ENCODE measurements at places on chromosomes 1 and 21.

DNA sequence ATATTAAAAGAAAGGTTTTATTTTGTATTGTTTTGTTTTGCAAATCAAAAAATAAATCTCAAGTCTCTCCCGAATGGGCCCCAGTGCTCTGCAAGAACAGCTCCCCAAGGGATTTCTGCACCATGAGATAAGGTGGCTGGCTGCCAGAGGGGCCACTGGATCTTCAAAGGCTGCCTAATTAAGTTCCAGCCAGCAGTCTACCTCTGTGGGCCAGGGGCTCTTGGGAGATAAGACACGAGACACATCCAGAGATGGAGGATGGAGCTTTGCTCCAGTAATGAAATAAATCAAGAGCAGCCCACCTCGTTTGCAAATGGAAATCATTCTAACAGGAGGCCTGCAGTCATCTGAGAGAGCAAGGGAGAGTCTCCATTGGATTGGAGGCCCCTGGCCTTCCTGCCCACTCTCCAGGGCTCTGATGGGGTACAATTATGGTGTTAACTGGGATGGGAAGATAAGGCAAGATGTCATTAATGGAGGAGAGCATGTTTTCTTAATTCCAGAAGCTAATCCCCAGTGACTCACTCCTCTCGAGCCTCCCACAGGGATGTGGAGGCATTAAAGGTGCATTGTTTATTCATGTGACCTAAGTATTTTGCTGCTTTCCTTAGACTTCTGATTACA, 155.2 kb upstream of the KAZN start:
- no peak for DNase-seq

DNA sequence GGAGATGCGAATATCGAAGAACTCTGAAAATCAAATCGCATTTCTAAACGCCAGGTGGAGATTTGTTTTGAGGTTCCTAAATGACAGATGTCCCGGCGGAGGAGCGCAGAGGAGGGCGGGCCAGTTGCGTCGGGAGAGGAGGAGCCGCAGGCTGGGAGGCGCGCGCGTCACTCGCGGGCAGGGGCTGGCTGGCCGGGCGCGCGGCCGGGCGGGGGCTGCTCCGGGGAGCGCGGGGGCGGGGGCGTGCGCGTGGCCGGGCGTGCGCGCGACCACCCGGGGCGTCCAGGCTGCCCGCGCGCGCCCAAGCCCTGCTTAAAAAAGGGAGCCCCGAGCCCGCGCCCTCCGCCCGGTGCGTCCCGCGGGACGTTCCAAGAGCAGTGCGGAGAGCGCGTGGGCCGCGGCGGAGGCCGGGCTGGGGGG, 47.3 kb downstream of the H3-3A start:
- peak; percentile 81 for DNase-seq

- no peak for DNase-seq
Measured at GRCh38 chr1:228323401-228323800, 83.2 kb downstream of the TRIM11 start.

DNA sequence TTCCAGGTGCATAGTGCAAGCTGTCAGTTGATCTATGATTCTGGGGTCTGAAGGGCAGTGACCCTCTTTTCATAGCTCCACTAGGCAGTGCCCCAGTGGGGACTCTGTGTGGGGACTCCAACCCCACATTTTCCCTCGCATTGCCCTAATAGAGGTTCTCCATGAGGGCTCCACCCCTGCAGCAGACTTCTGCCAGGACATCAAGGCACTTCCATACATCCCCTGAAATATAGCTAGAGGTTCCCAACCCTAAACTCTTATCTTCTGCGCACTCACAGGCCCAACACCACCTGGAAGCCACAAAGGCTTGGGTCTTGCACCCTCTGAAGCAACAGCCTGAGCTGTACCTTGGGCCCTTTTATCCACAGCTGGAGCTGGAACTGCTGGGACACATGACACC, 65.7 kb upstream of the PKN2 start:
- DNase-seq: no peak

DNA sequence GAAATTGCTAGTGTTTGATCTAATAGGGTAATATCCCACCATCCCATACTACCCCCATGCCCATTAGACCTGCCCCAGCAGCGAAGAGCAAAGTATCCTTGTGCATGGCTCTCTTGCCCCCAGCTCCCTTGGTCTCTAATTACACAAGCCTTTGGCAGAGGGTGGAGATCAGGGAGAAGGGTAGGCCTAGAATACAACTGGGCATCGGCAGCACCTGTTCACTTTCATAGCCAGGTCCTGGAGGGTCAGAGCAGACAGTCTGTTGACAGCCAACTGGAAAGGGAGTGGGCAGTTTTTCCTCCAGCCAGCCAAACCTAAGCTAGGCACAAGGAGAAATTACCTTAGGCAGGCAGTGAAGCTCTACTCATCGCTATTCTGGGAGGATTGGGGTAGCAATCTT, 2.7 kb upstream of the PIGC start:
- DNase-seq: no peak

DNA sequence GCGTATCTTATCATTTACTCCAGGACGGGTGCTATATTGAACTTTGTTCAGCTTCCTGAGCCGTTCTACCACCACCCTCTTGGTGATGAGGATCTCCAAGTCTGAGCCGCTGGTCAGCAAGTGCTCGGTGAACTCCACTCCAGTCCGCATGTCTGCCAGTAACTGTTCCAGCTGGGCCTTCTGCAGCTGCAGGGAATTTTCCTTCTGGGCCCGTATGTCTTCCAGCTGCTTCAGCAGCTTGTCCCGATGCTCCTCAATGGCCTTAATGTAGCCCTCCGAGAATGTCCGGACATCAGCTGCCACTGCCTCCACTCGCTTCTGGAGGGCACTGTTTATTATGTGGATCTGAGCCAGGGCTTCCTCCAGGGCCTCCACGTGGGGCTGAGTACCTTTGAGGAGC, 3.4 kb downstream of the TRIM45 start:
- no peak for DNase-seq

DNA sequence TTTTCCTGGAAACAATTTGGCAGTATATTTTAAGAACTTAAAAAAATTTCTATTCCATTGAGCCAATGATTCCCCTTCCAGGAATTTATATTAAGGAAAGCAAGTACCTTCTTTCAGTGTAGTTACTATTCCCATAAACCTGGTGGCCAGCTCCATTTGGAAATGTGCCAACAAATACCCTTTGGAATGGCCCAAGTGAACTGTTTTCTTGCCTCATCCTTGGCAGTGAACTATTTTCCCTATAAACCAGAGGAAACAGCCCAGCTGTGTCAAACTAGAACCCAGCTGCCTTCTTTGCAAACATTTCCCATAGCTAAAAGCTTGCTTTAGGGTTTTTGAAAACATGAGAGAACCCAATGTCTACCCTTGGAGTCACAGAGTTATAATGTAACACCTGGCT, 496.9 kb downstream of the NEGR1 start:
- no peak for DNase-seq

DNA sequence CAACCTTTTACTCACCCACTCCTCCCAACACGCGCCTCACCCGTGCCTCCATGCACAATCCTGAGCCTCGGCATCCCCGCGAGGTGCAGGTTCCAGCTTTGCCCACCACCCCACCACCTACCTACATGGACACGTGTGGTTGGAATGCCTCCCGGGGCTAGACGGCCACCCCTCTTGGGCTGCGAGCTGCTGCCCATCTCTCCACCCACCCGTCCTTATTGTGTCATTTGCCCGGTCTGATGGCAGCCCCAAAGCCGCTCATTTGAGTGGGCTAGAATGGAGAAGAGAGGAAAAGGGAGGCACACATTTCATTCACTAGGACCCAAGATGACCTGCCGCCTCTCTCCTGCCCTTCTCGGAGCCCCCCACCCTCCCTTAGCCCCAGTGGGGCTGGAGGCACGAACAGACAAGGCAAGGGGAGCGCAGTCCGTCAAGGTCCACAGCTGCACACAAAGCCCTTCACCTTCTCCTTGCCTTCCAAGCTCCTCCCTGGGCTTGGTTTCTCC, 785 bp downstream of the ZNF697 start:
- DNase-seq: peak; percentile 25

GRCh38 chr21:33762803-33763581, 120.7 kb downstream of the ITSN1 start:
- DNase-seq: no peak

- DNase-seq: no peak
Measured at GRCh38 chr1:7046314-7046713, 261.1 kb downstream of the CAMTA1 start.

- DNase-seq: no peak
Measured at GRCh38 chr21:43808832-43809251, 19.5 kb downstream of the RRP1 start.

DNA sequence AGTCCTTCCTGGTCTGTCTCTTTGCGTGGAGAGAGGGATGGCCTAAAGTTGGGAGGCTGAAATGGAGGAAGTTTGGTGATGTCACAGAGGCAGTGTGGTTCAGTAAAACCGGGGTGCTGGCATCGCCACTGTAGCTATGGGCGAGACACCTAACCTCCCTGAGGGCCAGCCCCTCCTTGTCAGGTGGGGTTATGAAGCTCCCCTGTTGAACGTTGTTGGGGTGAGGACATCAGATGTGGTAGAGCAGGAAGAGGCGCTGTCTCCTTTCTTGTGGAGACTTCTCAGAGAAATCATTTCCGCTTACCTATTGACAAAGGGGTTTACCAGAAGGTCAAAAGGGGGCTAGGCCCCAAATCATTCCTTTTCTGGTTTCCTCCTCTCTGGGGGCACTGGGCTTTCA, 294.7 kb downstream of the SIPA1L2 start:
- no peak for DNase-seq

DNA sequence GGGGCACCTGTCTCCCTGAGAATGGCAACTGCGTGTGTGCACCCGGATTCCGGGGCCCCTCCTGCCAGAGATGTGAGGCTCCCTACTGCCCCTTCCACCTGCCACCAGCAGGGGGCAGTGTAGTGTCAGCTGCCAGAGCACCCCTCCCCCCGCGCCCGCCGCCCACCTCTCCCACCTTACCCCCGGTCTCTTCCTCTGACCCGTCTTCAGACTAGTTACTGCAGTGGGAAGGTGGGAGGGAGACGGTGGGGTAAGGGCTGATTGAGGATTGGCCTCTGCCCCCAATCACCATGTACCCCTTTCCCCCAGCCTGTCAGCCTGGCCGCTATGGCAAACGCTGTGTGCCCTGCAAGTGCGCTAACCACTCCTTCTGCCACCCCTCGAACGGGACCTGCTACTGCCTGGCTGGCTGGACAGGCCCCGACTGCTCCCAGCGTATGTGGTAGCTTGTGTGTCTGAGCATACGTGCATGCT, 10.1 kb upstream of the LRRC71 start:
- DNase-seq: no peak

DNA sequence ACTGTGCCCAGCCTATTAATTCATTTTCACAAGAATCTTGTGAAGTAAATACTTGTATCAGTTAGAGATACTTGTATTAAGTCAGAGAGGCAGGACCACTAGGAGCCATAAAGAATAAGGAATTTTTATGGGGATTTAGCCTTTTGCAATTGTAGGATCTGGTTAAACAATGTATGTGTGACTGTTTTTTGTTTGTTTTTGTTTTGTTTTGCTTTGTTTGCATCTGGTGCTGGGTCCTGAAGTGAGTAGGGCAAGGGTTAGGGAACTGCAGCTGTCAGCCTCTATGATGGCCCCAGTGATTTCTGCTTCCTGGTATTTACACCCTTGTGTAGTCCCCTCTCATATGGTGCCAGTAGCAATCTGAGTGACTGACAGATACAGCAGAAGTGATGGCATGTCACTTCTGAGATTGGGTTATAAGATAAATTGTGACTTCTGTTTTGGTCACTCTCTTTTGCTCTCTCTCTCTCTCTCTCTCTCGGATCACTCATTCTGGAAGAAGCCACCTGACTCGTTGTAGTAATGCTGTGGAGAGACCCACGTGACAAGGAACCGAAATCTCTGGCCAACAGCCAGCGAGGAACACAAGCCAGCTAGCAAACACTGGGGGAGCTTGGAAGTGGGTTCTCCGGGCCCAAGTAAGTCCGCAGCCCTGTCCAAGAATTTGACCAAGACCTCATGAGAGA, 96.2 kb upstream of the MARK1 start:
- DNase-seq: no peak

GRCh38 chr1:89971600-89971999, 23.3 kb upstream of the ZNF326 start:
- no peak for DNase-seq

- DNase-seq: no peak
Measured at GRCh38 chr1:178749581-178750166, 24.6 kb downstream of the RALGPS2 start.

DNA sequence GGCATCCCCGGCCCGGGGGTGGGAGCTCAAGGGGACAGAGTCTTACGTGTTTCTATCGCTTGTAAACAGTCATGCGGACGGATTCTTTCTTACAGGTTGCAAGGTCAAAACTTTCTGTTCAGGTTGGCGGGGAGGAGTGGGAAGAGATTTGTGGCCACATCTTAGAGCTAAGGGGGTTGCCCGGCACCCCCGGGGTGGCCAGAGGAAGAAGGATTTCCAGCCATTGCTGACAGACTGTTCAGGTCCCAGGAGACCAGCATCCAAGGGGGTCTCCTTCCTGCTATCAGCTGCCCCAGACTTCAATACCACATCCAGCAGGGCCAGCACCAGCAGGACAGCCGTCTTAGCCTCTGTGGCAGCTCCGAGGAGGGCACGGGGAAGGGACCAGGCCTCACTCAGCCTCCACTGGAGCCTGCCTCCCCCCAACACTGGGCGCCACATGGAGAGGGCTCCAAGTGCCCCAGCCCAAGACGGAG, 52.0 kb downstream of the KIF21B start:
- DNase-seq: no peak

DNA sequence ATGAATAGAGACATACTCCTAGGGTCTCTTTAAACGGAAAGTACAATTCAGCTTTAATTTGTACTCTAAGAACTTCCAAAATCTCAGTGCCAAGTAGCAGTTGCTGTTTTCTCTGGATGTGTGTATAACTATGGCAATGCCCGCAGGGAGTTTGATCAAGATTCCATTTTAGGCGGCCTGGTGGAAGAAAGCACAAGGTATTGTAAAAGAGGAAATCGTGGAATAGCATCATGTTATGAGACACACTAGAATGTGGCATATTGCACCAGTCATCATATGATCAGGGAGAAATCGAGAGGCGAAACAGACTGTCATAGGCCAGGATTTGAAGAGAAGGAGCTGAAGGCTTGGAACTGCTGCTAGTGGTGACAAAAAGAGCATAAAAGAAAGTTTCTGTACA, 316.2 kb upstream of the FMN2 start:
- no peak for DNase-seq

DNA sequence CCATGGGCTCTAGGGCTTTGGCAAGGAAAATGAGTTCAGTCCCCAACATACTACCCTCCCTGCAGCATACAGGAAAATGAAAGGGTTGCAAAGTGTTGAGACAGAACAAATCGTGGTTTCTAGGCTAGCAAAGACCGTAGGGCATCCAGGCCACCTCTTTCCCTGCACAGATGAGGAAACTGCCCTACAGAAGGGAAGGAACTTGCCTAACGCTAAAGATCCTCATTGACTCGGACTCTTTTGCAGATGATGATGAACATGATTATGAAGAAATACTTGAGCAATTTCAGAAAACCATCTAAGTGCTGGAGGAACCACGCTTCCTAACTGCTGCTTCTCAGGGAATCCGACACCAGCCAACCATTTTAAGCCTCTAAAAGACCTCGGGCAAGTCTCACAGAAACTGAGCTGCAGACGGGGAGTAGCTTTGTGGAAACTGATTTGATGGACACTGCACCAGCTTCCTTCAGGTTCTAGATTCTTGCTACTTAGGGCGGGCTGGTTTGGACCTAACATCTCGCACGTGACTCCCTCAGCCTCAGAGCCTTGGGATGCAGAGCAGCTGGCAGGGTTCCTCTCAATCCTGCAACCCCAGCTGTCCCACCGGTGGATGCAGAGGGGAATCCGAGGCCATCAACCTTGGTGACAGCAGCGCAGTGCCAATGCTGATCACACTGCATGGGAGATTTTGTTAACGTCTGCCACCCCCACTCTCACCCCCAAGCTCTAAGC, 13.4 kb downstream of the THEMIS2 start:
- DNase-seq: no peak

GRCh38 chr1:245363461-245364200, 208.8 kb downstream of the KIF26B start:
- no peak for DNase-seq
